ENCODE measurements at places on chromosomes 13 and 19. TPM values are rescaled to one million over a fixed set of nuclear protein-coding genes. Genes with fewer than 3 reads are reported as not detected.

MBD3L3 gene
- polyA plus RNA-seq: not detected

GRCh38 chr19:15120135-15121026, 13.2 kb downstream of the SYDE1 start:
- no peak for DNase-seq

SIGLECL1 gene
- not detected for polyA plus RNA-seq

DNA sequence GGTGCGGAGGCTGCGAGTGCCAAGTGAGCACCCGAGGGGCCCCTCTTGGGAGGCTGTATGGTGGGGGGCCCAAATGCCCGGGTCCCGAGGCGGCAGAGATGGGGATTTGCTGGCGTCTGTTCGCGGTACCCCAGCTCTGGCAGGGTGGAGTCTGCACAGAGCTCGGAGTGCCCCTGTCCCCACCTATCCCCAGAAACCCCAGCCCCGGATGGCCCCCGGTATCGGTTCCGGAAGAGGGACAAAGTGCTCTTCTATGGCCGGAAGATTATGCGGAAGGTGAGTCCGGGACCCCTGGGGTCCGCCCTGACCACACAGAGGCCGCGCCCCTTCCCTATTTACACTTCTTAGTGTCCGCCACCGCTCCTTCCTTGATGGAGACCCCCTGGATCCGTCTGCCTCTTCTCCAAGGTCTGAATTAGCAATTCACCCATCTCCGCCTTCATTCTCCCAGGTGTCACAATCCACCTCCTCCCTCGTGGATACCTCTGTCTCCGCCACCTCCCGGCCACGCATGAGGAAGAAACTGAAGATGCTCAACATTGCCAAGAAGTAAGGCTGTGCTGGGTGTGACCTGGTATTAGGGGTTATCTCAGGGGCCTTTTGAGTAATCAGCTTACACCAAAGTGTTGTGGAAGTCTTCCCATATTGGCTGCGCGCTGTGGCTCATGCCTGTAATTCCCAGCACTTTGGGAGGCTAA, 630 bp downstream of the PNPLA6 start:
- no peak for DNase-seq

- DNase-seq: no peak
Measured at GRCh38 chr13:54989418-54989817, 1960.8 kb downstream of the OLFM4 start.

GJB6 gene
- 5.4 TPM for polyA plus RNA-seq

GRCh38 chr13:46340011-46340410, 47.0 kb downstream of the RUBCNL start:
- DNase-seq: no peak

DNA sequence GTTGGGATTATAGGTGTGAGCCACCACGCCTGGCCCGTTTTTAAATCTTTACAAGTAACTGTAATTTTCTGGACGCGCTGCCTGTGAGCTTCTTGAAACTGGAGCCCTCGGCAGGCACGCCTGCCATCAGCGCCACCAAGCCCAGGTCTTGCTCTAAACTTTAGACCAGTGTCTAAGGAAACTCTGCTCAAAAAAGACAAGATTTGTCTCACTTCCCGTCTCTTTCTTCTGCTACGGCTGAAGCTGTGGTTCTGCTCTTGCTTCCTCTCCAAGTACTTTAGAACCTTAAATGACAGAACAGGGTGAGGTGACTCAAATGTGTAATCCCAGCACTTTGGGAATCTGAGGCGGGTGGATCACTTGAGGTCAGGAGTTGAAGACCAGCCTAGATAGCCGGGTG, 24.9 kb downstream of the RCN3 start:
- no peak for DNase-seq

DNA sequence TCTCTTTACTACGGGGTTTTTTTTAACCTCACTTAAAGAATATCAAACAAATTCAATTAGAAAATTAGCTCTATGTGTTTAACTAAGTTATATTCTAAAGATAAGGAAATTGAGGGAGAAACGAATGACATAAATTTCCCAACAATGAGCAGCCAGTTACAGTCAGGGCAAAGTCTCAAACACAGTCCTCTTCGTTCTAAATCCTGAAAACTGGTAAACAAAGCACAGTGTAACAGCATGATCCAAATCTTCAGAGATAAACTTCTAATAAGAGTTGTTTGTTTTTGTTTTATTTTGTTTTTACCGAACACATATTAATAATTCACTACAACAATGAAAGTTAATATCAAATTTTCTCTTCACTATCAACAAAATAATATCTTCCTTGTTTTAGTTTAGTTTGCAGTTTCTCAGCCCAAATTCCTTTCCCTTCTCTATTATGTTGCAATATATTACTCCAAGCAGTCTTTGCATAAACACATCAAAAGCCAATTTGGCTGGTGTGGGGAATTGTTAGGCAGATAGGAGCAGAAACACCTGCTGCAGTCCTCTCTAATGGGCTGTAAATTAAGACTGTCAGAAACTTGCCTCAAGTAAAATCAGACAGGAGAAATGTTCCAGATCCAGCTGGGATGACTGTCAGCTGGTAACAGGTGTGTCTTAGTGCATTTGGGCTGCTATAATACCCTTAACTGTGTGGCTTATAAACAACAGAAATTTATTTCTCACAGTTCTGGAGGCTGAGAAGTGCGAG, 106.5 kb upstream of the SGCG start:
- no peak for DNase-seq

GRCh38 chr19:38496603-38497487, 63.4 kb downstream of the RYR1 start:
- DNase-seq: no peak

RYR1 gene
- 4.5 TPM for polyA plus RNA-seq

PRTN3 gene
- polyA plus RNA-seq: 1.6 TPM

DNA sequence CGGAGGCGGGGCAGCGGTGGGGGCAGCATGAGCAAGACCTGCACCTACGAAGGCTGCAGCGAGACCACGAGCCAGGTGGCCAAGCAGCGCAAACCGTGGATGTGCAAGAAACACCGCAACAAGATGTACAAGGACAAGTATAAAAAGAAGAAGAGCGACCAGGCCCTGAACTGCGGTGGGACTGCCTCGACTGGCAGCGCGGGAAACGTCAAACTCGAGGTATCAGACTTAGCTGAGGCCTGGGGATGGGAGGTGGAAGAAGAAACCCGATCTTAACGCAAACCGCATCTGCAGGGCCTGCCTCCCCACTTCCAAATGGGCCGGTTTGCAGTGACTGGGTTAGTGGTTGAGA, 693 bp downstream of the RFXAP start:
- DNase-seq: no peak

GRCh38 chr13:111116856-111117255, 1.7 kb downstream of the ARHGEF7 start:
- no peak for DNase-seq

DNA sequence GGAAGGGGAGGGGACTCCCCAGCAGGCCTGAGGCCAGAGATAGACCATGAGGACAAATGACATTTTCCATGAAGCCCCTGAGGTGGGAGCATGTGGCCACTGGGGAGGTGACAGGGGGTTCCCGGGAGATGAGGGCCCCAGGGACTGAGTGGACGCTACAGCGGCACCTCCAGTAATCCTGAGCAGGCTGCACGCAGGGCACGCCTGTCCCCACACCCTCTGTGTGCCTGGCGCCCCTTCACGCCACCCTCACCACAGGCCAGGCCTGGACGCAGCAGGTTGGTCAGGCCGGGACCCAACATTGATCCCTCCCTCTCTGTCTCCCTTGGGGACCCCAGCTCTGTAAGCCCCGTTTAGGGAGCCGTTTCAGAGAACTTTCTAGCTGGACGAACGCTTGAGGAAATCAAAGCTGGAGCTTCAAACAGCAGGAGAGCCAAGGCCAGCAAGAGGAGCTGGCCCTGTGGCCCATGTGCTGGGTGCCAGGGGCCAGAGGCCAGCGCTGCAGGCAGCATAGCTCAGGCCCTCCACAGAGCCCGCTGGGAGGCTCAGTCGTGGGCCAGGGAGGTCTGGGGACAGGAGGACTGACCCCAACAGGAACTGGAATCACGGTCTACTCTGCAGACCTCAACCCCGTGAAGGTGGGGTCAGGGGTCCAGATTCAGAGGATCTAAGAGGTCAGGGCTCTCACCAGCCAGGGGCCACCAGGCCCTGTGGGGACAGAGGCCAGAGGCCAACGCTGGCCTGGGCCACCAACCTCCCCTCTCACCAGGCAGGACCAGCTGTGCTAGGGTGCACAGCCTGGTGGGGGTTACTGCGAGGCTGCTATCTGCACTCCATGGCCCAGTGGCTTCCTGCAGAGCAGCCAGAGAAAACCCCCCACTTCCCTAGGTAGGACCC, 14.6 kb downstream of the LSM4 start:
- DNase-seq: no peak

GRCh38 chr19:2043251-2043641, 7.8 kb downstream of the MKNK2 start:
- no peak for DNase-seq

DNA sequence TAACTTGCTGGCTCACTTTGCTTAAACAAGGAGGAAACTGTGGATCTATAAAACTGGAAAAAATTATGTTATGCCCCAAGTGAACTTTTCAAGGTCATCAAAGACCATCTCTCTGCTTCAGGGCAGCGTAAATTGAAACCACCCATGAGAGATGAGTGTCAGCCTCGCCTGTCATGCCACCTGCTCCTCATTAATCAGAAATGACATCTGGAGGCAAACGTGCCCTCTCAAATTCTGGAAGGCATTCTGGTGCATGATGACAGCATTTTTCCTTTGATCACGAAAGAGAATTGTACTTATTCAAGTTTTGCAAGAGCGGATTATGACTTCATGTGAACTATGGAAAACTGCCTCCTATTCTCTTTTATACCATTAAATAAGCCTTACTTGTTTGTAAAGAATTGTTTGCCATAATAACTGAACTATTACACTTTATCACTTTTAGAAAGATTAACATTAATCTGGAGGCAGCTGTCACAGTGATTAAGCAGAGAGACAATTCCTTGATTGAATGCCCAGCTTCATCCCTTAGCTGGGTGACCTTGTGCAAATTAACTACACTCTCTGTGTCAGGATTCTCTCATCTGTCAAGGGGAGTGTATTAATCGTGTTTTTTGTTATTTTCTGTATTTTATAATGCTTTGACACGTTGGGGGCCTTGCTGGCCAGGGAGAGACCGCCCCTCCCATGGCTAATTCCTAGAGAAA, 17.0 kb upstream of the SACS start:
- DNase-seq: no peak

DNA sequence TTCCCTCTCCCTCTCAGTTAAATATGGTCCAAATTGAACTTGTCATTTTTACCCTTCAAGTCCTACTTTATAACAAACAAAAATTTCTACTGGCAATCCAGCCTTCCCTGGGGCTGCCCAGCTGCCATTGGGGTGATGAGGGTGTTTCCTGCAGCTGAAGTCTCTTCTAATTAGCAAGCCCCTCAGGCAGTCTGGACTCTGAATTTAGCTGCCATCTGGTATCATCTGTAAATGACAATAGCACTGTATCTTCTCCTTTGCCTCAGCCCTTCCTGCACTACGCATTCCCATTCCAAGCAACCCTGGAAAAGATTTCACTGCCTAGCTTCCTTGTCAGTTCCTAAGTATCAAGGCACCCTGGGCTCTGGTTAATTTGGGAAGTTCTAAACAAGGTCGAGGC, 331.1 kb upstream of the KLF12 start:
- DNase-seq: no peak

DNA sequence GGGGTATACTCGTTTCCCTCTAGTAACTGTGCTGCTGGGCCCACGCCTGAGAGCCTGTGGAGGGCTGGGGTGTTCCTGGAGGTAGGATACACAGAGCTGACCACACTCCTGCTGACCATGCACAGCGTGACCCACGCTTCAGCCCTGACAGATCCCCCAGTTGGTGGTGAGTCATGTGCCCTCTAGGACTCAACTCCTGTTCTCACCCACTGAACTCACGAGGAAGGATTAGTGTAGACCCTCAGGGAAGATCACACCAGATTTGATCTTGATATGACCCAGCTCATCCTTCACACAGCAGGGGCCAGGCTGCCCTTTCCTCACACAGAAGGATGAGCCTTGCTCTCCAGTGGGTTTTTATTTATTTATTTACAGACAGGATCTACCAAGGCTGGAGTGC, 13.3 kb upstream of the ACP7 start:
- no peak for DNase-seq

TRAPPC6A gene
- polyA plus RNA-seq: 32.1 TPM
